Activated CD8-positive, alpha-beta memory T cell treated with anti-CD3 and anti-CD28 coated beads for 4 hours (primary cell): ENCODE measurements at places on chromosomes 3 and 15.

- no peak for DNase-seq
Measured at GRCh38 chr3:78430741-78431140, 1337.1 kb downstream of the ROBO1 start.

DNA sequence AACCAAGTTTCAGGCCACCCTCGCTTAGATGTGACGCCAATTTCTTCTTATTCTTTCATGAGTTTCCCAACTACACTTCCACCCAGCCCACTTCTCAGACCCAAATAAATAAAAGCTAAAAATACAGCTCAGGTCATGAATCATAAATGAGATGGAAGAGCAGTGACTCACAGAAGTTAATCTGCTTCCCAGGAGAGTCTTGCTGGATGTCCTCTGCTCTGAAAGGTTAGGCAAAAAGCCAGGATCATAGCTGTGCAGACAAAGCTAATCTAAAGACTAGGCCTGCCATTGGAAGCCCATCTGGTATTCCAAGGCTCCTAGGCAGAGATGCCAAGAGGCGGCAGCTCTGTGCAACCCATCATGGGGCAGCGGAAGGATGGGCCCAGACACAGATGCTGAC, 24.1 kb downstream of the SHC4 start:
- no peak for DNase-seq

- no peak for DNase-seq
Measured at GRCh38 chr3:186492385-186492984, 51.7 kb downstream of the CRYGS start.

- DNase-seq = no peak
Measured at GRCh38 chr3:72086743-72087087, 301.8 kb upstream of the PROK2 start.

DNA sequence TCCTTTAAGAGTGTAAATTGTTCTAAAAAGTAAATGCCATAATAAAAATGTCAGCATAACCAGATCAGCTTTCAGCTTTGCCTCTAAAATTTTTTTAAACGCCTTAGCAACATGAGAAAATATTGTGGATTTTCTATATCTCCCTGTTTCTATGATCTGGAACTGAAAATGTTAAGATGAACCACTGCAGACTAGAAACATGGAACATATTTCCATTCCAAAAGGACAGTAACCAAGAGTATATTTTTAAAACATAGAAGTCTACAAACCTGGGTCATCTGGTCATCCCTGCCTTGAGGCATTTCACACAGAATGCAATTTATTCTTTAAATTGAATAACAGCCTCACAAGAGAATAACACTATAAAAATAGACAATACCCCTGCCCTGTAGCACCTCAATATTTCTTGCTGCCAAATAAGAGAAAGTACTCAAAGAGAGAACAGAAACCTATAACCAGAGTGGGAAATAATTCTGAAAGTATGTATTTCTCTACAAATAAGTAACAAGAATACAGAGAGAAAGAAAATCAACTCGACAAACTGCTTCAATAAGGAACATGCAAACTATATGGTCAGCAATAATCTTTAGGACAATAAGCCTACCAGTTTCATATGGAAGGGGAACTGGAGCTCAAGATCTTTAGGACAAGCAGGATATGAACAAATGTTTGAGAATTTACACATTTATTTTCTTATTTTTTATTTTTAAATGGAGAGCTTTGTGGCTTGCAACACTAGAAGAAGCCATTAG, 949.0 kb downstream of the EPHA3 start:
- DNase-seq = no peak

DNA sequence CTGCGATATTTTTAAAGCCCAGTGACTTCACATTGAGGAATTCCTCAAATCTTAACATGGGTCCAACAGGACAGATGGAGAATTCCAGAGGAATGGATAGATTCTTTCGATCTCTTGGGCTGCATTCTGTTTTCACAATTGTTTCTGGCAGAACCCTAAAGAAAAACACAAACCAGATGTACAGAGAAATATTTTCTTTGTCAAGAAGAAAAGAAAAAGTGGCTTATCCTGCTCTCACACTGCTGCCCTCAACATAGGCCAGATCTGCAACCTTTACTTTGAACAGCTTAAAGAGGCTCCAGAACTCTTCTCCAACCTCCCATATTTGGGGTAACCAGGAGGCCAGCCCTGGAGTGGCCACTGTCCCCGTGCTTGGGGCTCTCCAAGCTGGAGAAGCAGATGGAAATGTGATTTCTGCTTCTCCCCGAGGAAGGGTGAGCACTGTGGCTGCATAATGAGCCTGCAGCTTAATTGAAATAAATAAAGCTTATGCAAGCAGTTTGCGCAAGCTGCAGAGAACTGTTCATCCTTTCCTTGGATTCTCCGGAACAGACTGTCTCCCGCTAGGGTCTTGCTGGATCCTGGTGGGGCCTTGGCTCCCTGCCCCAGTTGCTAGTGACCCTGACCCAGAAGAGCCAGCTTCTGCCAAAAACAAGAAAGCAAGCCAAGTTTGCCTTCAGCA, 453.2 kb upstream of the PROK2 start:
- DNase-seq = no peak

GRCh38 chr15:96123028-96123400, 207.5 kb upstream of the NR2F2 start:
- DNase-seq = no peak

DNA sequence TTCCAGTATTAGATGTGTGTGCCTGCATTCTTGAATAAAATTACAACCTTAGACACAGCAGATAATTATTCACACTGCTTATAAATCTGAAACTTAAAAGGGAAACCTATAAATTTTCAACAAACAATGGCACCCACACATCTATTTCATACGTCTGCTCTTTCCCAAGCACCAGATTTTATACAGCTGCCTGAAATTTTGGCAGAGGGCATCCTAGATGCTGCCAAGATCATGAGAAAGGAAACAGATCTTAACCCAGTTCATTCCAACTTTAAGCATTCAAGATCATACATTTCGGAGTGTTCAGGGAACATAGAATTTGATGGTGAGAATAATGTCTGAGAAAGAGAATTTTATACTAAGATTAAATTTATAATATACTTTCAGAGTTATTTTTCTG, 53.1 kb downstream of the CLDN1 start:
- no peak for DNase-seq

- DNase-seq = no peak
Measured at GRCh38 chr3:21054064-21054463, 696.9 kb downstream of the ZNF385D start.

- DNase-seq = no peak
Measured at GRCh38 chr3:127034195-127034989, 51.5 kb downstream of the PLXNA1 start.
